ENCODE measurements at places on chromosomes 4 and X.
A peak's percentile ranks its signal among the peaks of the same experiment; 100 is the strongest.

GRCh38 chr4:118865091-118865708, 23.5 kb upstream of the SYNPO2 start:
- DNase-seq: peak; percentile 34

DNA sequence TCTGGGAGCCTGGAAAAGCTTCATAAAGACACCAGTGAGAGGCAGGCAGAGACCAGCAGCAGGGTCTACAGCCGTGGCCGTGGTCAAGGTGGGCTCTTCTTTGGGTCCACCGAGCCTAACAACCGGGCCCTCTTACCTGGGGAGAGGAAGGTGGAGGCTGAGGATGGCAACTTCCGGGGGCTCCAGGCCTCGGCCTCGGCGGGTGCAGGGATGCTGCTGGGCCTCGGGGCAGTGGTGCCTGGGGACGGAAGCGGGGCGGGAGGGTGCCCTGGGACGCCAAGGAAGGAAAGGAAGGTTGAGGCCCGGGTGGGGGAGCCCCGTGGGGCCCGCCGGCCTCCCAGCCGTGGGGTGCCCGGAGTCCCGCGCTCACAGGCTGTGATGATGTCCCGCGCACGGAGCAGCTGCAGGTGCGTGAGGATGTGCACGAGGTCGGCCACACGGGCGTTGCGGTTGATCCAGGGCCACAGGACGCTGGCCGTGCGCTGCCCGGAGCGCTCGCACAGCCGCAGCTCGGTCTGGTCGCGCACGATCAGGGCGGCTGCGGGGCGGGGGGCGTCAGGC, 561 bp downstream of the IRAK1 start:
- DNase-seq: no peak

GRCh38 chrX:39969099-39969818, 128.5 kb downstream of the BCOR start:
- DNase-seq: peak; percentile 82

GRCh38 chrX:126030021-126030420, 136.1 kb downstream of the DCAF12L2 start:
- DNase-seq: no peak

GRCh38 chr4:170721812-170722373, 632.1 kb upstream of the AADAT start:
- no peak for DNase-seq
